ENCODE measurements at places on chromosomes 5 and 9.

- H3K36me3 ChIP-seq, result no peaks in the 10 kb centered on the region
- no peak overlapping the region for H3K27ac ChIP-seq
- no peak for DNase-seq
- no peaks in the 10 kb centered on the region for H3K27me3 ChIP-seq
Observed at GRCh38 chr9:3036333-3036700, 192.4 kb upstream of the PUM3 start.

GRCh38 chr5:59103303-59103702 is 520.4 kb downstream of the RAB3C start:
- no peaks in the 10 kb centered on the region for H3K4me1 ChIP-seq
- DNase-seq, result no peak
- H3K27ac ChIP-seq, result no peak overlapping the region
- H3K36me3 ChIP-seq, result no peaks in the 10 kb centered on the region

DNA sequence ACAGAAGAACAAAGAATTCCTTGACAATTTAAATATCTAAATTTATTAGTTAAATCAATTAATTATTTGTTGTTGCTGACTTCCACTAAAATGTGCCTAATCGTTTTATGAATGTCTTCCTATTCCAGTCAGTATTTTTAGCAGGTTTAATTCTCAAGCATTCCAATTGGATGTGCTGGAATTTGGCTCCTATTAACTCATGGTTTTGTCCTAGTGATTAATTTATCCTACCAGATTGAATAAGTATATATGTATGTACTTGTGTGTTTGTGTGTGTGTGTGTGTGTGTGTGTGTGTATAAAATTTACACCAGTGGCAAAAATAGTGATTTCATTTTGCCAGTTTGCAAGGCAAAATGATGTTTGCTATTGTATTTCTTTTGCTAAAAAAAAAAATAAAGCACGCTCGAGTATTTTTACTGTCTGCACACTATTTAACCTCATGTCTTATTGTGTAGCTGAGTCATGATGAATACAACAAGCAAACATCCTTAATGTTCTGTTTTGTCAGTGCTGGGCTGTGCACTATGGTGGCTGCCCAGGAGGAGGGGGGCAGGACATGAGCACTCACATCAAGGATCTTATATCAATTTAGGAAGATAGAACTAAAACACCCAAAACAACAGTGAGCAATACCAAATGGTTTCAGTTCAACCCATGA is 375.5 kb downstream of the PDE4D start:
- no peaks in the 10 kb centered on the region for H3K4me1 ChIP-seq
- DNase-seq, result no peak
- H3K27me3 ChIP-seq, result no peaks in the 10 kb centered on the region
- no peaks in the 10 kb centered on the region for H3K36me3 ChIP-seq
- H3K27ac ChIP-seq, result no peak overlapping the region

DNA sequence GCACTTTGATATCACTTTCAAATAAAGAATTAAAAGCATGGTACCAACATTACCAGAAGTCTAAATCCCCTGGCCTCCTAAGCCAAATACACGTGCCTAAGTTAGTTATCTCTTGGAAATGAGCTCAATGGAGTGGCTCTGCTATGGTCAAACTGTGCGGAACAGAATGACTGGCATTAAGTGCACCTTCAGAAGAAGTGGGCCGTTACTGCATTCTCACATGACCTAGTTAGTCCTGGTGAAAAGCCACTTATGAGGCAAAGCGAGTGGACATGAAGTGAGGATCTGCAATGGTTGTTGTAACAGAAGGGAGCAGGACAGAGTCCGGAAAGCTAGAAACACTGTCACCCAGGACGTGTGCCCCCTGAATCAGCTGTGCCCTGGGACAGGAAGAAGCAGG is 633.1 kb downstream of the IRX1 start:
- no peak overlapping the region for H3K4me3 ChIP-seq
- no peak overlapping the region for H3K27ac ChIP-seq
- DNase-seq, result no peak
- H3K27me3 ChIP-seq, result no peaks in the 10 kb centered on the region
- H3K36me3 ChIP-seq, result no peaks in the 10 kb centered on the region

DNA sequence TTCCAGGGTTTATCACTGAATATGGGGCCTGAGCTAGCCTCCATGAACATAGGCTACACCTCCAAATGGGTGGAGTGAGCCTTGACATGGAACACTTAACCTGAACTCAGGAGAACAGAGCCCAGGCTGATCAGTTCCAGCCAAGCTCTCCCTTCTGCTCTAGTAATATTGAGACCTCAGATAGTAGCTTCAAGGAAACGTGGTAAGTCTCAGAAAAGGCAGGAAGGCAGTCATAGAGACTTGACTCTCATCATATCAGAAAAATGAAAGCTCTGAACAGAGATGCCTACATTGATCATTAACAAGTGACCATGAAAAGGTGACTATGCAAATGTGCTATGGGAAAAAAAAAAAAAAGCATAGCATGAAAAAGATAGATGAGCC is 40.5 kb upstream of the MYO10 start:
- H3K36me3 ChIP-seq, result no peaks in the 10 kb centered on the region
- H3K4me3 ChIP-seq, result no peak overlapping the region
- H3K27me3 ChIP-seq, result peaks cover 2% of the 10 kb centered on the region

DNA sequence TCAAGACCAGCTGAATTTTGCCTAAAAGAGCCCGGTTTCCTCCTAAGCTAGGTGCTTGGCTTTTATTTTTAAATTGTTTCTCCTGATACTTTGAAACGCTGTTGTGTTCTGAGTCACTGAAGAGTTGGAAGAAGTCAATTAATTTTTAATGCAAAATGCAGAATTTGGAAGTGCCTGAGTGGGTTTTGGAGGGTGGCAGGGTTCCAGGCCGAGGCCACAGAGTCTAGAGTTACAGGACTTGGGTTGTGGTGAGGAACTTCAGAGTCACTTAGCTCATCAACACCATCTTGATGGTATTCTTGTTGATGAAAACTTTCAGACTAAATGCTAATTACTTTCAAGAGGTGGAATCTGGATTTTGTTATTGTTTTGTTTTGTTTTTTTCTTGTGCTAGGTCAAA is 130.6 kb downstream of the PDZD2 start:
- no peaks in the 10 kb centered on the region for H3K36me3 ChIP-seq
- no peak overlapping the region for H3K4me3 ChIP-seq
- no peaks in the 10 kb centered on the region for H3K4me1 ChIP-seq
- H3K27ac ChIP-seq, result no peak overlapping the region

DNA sequence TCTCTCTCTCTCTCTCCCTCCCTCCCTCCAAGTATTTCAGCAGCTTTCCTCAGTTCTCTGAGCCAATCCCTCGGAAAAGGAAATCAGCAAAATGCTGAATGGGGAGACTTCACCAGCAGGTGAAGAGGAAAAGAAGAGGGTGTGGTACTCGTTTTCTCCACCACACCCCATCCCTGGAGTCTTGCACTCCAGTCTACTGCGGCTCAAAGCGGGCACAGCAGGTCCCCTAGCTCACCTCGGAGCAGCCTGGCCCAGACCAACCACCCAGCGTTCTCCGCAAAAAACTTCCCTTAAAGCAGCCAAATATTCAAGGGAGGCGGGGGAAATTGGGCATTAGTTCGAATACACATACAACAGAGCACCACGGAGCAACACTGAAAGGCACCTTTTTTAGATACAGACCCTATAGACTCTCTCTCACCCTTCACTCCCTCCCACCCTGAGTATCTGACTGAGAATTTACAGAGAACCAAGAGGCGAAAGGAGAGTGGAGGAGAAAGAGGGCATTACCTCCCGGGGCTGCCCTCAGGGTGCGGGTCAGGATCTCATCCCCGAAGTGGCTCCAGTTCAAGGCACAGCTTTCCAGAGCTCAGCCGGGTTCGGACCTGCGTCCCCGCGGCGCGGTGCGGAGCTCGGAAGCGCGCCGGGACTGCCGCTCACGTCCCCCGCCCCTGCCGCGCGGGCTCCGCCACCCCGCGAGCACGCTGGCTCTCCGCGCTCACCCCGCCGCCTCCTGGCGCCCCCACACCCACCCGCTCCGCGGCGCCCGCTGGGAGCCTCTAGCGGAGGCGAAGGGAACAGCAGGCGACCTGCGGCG is 1638.5 kb upstream of the C9orf72 start:
- H3K36me3 ChIP-seq, result no peaks in the 10 kb centered on the region
- no peak overlapping the region for H3K4me3 ChIP-seq
- H3K4me1 ChIP-seq, result no peaks in the 10 kb centered on the region
- DNase-seq, result no peak
- no peak overlapping the region for H3K27ac ChIP-seq
- H3K27me3 ChIP-seq, result no peaks in the 10 kb centered on the region

DNA sequence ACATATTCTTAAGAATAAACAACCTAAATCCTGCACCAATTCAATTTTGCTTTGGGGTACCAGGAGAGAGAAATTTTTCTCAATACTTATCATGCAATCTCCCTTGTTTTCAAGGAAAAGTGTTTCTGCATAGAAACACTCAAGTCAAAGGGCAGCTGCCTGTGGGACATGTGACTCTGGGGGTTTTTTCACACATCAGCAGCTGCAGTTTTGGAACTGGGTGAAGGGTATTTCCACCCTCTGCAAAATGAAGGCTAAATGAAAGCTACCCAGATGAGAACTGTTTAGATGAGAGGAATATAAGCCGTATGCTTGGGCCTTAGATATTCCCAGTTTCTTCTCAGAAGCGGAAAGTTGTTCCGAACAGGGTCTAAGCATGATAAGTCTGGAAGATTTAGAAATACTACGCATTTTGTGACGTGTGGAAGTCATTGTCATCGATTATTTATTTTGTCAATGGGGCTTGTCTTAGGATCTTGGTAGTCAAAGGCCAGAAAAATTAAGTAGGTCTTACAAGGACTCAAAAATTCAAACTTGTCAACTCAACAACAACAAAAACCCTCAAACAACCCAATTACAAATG is 64.3 kb upstream of the BOD1 start:
- no peak overlapping the region for H3K4me3 ChIP-seq
- H3K27ac ChIP-seq, result no peak overlapping the region
- no peak for DNase-seq
- H3K36me3 ChIP-seq, result no peaks in the 10 kb centered on the region

GRCh38 chr5:135392256-135392655 is 6.8 kb downstream of the MACROH2A1 start:
- peaks cover 27% of the 10 kb centered on the region for H3K4me1 ChIP-seq
- no peaks in the 10 kb centered on the region for H3K27me3 ChIP-seq
- H3K27ac ChIP-seq, result no peak overlapping the region
- no peak for DNase-seq
- H3K4me3 ChIP-seq, result no peak overlapping the region

DNA sequence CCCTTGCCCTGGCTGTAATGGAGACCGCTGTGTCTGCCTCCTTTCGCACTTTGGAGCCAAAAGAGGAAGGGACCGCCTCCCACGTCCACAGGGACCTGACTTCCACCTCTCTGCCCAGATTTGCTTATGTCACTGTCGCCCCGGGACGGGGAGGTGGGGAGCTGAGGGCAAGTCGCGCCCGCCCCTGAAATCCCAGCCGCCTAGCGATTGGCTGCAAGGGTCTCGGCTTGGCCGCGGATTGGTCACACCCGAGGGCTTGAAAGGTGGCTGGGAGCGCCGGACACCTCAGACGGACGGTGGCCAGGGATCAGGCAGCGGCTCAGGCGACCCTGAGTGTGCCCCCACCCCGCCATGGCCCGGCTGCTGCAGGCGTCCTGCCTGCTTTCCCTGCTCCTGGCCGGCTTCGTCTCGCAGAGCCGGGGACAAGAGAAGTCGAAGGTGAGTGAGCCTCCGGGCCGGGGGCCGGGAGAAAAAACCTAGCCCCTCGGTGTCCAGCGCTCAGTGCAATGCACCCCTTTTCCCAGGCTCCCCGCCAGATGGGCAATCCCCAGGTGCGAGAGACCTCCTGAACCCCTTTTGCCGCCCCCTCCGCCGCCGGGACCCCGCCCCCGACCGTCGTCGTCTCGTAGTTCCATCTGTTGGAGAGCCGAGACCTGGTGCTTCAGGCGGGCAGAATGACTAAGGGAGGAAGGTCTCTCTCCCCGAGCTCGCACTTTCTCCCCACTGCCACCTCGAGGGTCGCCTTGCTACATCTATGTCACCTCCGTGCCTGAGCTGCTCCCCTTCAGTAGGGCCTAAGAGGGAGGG is at the start of gene GPX3:
Gene GPX3, plus strand, starts transcription at position 288 of the 807 bp plus-strand sequence. Its CDS starts 64 bp downstream, at position 352.
- no peaks in the 10 kb centered on the region for H3K36me3 ChIP-seq
- H3K4me3 ChIP-seq, result no peak within 1 kb of the TSS
- H3K4me1 ChIP-seq, result peaks cover 64% of the 10 kb centered on the region
- H3K27me3 ChIP-seq, result no peaks in the 10 kb centered on the region

DNA sequence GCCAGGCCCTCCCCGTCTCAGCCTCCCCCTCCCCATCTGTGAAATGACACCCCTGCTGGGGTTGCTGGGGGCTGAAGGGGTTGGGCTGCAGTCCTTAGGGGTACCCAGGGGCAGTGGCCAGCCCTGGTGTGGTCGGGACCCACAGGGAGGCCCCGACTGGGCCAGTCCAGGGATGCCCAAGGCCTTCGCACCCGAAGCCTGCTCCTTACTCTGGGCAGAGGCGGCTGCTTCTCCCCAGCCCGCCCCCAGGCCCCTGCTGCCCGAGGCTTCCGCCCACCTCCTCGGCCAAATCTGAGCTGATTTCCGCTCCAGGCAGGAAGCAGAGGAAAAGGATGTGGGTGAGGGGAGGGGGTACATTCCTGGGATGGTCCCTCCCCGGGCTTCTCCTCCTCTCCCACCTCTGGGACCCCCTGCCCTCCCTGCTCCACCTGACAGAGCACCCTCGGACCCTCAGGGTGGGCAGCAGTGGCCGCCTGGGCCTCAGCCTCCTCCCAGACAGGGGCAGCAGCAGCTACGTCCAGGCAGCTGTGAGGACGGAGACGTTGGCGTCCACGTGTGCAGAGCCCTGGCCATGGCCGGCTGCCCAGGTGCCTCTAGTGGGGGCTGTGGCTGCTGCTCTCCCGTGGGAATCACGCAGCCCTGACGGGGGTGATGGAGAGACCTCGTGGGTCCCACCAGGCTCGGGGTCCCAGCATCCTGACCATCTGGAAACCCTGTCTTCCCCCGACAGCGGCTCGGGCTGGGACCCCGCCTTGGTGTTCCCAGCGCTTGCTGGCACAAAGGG is 4.2 kb upstream of the NRARP start:
- H3K27ac ChIP-seq, result no peak overlapping the region
- H3K4me1 ChIP-seq, result peaks cover 19% of the 10 kb centered on the region
- H3K4me3 ChIP-seq, result no peak overlapping the region
- no peak for DNase-seq
- H3K36me3 ChIP-seq, result no peaks in the 10 kb centered on the region
- no peaks in the 10 kb centered on the region for H3K27me3 ChIP-seq

GRCh38 chr5:118314931-118315330 is 673.4 kb downstream of the DTWD2 start:
- H3K4me3 ChIP-seq, result no peak overlapping the region
- no peak for DNase-seq
- no peaks in the 10 kb centered on the region for H3K36me3 ChIP-seq

- no peak overlapping the region for H3K27ac ChIP-seq
- H3K4me1 ChIP-seq, result no peaks in the 10 kb centered on the region
Observed at GRCh38 chr5:86175224-86175623, 442.5 kb upstream of the COX7C start.

- H3K36me3 ChIP-seq, result no peaks in the 10 kb centered on the region
- no peaks in the 10 kb centered on the region for H3K4me1 ChIP-seq
- H3K27ac ChIP-seq, result no peak overlapping the region
- no peaks in the 10 kb centered on the region for H3K27me3 ChIP-seq
- DNase-seq, result no peak
Observed at GRCh38 chr9:25517701-25518100, 160.5 kb downstream of the TUSC1 start.

- H3K4me3 ChIP-seq, result no peak overlapping the region
- H3K4me1 ChIP-seq, result no peaks in the 10 kb centered on the region
- no peak overlapping the region for H3K27ac ChIP-seq
- no peaks in the 10 kb centered on the region for H3K27me3 ChIP-seq
- no peaks in the 10 kb centered on the region for H3K36me3 ChIP-seq
Observed at GRCh38 chr9:120107138-120107537, 472.8 kb downstream of the CDK5RAP2 start.
